ENCODE measurements at places on chromosomes 13 and 19.

DNA sequence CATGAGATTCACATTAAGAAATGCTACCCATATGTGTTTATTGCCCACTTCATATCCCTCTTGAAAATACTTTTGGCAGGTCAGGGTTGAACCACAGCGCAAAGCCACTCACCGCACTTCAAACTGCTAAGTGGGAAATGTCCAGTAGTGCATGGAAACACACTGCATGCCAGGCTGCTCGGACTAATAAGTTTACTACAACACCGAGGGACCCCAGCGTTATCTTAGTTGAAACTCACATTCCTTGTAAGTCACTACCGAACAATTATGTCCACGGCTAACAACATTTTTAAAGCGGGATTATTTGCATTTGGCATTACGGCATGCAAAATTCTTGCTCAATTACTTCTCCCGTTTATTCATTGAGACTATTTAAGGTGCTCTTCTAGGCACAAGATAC lies 4.0 kb downstream of the BRD4 start:
- DNase-seq, result no peak

DNA sequence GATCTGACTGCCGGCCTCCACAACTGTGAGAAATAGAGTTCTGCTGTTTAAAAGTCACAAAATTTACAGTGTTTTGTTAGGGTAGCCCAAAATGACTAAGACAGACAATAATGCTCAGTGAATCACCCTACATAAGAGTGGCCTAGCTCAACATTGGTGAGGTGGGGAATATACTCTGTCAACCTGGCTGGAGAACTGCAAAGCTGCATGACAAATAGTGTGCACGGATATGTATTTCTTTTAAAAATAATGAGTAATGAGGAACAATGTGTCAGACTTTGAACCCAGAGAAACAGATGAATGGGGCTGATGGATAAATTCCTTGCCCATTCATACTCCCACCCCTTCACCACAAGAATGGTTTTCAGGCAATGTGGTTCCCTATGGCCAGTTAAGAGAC lies 372.4 kb downstream of the SUCLA2 start:
- no peak for DNase-seq

DNA sequence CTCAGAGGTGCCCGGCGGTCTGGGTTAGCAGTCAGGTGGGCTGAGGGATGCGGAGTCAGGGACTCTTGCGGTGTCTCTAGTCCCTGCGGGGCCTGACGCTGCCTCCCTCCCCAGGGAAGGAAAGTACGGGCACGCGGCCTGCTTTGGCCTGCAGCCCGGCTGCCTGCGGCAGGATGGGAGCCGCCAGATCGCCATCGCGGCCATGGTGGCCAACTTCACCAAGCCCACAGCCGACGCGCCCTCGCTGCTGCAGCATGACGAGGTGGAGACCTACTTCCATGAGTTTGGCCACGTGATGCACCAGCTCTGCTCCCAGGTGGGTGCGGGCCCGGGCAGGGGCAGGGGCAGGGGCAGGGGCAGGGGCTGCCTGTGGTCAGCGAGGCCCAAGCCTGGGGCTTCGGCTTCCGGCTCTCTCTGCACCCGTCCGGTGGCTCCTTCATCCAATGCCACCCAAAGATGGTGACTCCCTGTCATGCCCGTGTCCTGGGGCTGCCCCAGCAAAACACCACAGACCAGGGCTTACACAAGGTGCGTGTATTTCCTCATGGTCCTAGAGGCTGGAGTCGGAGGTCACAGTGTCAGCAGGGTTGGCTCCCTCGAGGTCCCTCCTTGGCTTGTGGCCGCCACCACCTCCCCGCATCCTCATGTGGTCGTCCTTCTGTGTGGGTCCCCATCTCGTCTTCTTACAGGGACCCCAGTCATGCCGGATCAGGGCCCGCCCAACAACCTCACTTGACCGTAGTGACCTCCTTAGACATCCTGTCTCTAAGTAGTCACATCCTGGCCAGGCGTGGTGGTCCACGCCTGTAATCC lies 11.3 kb upstream of the ZNF554 start:
- no peak for DNase-seq

DNA sequence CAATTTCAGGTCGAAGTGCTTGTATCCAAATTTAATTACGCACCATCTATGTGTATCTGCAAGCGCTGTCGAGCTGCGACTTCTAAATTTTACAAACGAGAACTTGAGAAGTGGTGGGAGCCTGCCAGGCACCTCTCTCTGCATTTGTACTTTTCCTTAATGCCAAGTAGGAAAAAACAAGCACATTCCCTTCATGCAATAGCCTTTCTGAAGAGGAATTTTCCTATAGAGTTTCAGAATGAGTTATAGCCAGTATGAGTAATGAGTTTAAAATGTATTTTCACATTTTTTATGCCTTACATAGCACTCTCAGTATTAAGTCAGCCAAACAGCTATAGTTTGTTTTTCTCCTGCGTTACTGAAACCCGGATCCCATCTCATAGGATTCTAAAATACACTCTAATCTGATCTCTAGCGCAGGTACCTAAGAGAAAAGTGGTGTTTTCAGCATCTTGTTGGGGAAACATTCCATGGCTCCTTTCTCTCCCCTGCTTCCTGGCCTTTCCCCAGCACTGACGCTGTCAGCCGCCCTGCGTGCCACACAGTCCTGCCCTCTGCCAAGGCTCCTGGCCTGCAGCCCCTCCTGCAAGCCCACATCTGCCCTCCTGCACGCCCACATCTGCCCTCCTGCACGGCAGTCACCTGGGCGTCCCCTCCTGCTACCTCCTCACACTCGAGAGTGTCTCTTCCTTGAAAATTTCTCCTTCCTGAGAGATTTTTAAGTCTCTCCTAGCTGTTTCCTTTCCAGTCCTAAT lies 526.9 kb downstream of the MYO16 start:
- no peak for DNase-seq

GRCh38 chr19:53965091-53965490 lies 2.4 kb downstream of the CACNG8 start:
- no peak for DNase-seq

GRCh38 chr13:113978741-113979481 lies 5.0 kb upstream of the C13orf46 start:
- no peak for DNase-seq

Measured in stimulated activated CD8-positive, alpha-beta memory T cell treated with anti-CD3 and anti-CD28 coated beads, Interleukin-4, amount 100 ng/mL, for 48 hours (primary cell).